ENCODE measurements at places on chromosomes 16 and 17. TPM values are rescaled to one million over a fixed set of nuclear protein-coding genes. Genes with fewer than 3 reads are reported as not detected.

DNA sequence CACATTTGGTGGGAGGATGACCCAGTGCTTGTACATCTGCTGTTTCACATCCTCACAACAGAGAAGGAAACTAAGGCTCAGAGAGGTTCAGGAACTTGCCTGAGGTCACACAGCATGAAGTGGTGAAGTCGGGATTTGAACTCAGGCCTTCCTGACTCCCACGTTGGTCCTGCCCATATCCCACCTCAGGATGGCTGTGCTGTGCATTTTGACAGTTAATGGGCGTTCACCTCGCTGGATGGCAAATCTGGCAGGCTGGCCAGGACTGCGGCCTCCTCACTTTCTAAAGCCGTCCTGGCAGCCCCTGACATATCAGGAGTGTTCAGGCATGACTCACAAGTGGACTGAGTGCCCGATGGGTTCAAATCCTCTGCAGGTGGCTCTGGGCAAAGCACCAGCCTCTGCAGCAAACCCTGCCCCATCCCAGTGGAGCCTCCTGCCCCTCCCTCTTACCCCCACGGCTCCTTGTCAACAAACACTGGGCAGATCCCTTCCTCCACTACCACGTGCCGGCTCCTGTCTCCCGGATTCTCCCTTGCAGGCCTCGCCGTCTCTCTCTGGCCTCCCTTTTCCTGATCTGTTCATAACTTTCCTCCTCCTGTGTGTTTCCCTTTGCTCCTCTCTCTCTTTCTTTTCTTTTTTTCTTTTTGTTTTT, 29.2 kb downstream of the SOCS3 start:
- no peaks in the 10 kb centered on the region for H3K36me3 ChIP-seq
- no peak for DNase-seq
- H3K27me3 ChIP-seq = no peaks in the 10 kb centered on the region
- no peak overlapping the region for H3K4me3 ChIP-seq
- no peak overlapping the region for H3K27ac ChIP-seq

TEKT1 gene
- not detected for total RNA-seq

DNA sequence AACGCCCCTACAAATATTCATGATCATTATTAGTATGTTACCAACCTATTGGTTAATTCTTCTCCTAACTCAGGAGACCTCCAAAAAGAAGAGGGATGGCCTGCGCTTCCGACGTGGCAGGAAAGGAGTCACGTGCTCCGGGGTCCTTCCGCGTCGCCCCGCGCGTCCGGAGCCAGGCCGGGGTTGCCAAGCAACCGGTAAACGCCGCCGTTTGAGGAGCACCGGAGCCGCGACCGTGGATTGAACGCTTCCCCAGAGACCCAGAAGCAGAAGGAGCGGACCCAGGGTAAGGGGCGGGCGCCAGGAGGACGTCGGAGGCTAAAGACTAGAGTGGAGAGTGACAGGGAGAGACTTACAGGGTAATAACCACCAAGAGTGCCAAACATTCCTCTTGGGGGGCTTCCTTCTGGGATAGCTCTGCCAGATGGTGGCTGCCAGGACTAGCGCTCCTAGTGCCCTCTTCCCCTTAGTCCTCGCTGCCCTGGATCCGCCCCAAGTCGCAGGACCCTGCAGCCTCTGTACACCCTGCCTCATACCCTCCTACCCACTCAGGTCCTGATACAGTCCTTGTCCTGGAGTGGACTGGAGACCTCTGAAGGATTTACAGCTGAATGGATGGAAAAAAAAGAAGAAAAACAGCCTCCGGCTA, at the start of gene DNAI2:
DNAI2 (plus strand) TSS at position 175 of the 649 bp plus-strand sequence. CDS start 7,584 bp downstream, outside the sequence.
- H3K36me3 ChIP-seq = no peaks in the 10 kb centered on the region
- no peak within 1 kb of the TSS for H3K27ac ChIP-seq
- H3K4me1 ChIP-seq = peaks cover 31% of the 10 kb centered on the region
- peaks cover 24% of the 10 kb centered on the region for H3K27me3 ChIP-seq
- no peak within 1 kb of the TSS for H3K4me3 ChIP-seq

BTBD17 gene
- total RNA-seq = not detected

SCN4A gene
- total RNA-seq = 2.3 TPM

- no peak overlapping the region for H3K4me3 ChIP-seq
- DNase-seq = no peak
- H3K4me1 ChIP-seq = peaks cover 43% of the 10 kb centered on the region
- H3K36me3 ChIP-seq = no peaks in the 10 kb centered on the region
Observed at GRCh38 chr17:15963670-15964110, 18.8 kb downstream of the ADORA2B start.

CD300E gene
- total RNA-seq = not detected

DNA sequence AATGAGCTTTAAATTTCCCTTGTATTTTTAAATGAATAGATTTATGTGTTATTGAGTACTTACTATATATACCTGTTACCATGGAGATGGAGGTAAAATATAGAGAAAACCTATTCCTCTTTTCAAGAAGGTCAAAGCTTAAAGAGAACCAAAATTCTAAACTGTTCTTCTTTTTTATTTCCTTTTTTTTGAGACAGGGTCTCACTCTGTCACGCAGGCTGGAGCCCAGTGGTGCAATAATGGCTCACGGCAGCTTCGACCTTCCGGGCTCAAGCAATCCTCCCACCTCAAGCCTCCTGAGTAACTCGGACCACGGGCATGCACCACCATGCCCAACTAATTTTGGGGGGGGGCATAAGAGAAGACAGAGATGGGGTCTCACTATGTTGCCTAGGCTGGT, 25.0 kb upstream of the TMEM97 start:
- no peak overlapping the region for H3K27ac ChIP-seq
- no peaks in the 10 kb centered on the region for H3K4me1 ChIP-seq
- H3K36me3 ChIP-seq = no peaks in the 10 kb centered on the region

TP53TG3B gene
- not detected for total RNA-seq

KRT40 gene
- 0.98 TPM for total RNA-seq

KCNJ16 gene
- not detected for total RNA-seq

- no peaks in the 10 kb centered on the region for H3K27me3 ChIP-seq
- no peaks in the 10 kb centered on the region for H3K36me3 ChIP-seq
- H3K4me3 ChIP-seq = no peak overlapping the region
- no peak for DNase-seq
Observed at GRCh38 chr16:81265658-81266451, 27.4 kb downstream of the BCO1 start.

Data from suprapubic skin (tissue), 4 donors.